Activated naive CD4-positive, alpha-beta T cell treated with anti-CD3 and anti-CD28 coated beads, Interleukin-2, amount 50 U/mL, for 72 hours (primary cell): ENCODE measurements at places on chromosomes 7 and 10. TPM values are rescaled to one million over a fixed set of nuclear protein-coding genes. Genes with fewer than 3 reads are reported as not detected.

DNA sequence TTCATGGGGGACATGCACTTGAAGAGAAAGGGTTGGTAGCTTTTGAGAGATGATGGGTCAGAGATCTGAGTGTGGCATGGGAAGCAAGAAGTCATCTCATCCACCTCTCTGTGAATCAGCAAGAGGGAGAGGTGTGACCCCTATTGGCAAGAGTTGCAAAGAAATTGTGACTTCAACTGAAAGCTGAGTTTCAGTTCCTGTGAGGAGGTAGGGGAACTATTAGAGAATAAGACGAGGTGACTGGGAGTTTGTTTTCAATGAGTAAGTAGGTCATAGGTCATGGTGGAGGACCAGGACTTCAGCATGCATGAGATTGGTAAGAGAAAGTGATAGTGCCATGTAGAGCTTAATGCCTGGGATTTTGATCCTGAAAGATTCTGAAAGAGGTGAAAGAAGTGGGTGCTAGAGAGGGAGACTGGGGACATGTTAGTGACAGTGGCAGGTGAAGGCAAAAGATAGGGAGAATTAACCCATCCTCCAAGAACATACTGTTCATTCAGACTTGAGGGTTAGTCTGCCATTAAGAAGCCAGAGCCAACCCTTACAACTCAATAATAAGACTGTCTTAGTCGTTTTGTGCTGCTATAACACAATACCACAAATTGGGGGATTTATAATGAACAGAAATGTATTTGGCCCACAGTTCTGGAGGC lies 75.5 kb upstream of the CAPZA2 start:
- DNase-seq, result peak; percentile 38

DNA sequence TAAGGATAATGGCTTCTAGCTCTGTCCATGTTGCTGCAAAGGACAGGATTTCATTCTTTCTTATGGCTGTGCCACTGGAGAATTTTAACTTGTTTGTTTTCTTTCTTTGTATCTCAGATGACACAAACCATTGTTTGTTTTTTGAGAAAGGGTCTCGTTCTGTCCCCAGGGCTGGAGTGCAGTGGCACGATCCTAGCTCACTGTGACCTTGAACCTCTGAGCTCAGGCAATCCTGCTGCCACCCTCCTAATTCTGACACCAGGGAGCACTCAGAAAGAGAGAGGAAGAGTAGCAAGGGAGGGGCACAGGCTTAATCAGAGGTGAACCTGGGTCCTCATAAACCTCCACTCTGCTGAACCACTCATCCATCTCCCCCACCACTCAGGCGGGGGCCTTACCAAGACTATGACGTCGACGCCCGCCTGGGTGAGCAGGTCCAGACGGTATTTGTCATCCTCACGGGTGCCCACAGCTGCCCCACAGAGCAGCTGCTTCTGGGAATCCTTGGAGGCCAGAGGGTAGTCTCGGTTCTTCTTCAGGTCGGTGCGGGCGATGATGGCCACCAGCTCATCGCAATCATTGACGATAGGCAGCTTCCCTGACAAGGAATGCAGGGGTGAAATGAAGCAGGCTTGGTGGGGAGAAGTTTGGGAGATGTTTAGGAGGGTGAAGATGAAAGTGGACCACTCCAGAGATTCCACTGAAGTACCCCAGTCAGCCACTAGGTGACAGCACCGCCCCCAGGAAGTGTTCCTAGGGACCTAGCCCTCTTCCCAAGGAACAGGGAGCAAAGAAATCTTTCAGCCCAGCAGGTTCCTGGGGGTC lies 11.6 kb downstream of the IMPDH1 start:
- peak; percentile 47 for DNase-seq

- DNase-seq, result no peak
Measured at GRCh38 chr7:101328159-101328558, 6.5 kb upstream of the IFT22 start.

DNA sequence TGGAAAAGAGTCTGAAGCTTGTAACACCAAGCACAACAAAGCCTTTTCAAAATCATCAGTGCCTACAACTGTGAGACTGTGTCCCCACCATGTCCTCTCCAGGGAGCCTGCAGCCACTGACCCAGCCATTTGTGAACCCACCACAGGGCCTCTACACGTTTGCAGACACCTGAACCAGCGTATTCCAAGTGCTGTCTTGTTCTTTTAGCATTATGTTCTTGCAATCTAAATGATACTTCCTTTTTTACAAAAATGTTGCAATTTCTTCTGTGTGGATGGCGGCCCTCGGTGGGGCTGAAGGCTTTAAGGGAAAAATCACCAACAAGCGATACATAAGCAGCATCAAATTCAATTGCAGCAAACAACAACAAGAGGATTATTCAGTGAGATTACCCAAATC lies 403.2 kb upstream of the MGMT start:
- DNase-seq, result no peak

DNA sequence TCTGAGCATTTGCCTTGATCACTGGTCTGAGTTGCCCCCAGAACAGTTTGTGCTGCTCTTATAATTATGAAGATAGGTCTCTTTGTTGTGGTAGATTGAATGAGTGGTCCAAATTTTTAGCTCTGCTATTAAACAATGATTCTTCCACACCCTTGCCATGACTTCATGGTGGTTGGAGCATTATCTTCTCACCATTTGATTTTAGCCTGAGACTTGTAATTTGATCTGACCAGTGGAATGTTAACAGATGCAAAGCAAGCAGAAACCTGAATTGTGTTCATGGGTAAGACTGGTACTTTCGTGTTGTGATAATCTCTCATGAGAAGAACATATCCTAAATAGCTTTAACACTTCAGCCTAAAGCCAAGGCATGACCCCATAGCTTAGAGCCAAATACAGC lies 139.1 kb downstream of the TFPI2 start:
- DNase-seq, result no peak

GRCh38 chr7:70565721-70566370 lies 566.1 kb upstream of the GALNT17 start:
- no peak for DNase-seq

TMEM60 gene
- 9.5 TPM for total RNA-seq

- DNase-seq, result no peak
Measured at GRCh38 chr7:129939881-129940280, 12.9 kb downstream of the UBE2H start.

DNA sequence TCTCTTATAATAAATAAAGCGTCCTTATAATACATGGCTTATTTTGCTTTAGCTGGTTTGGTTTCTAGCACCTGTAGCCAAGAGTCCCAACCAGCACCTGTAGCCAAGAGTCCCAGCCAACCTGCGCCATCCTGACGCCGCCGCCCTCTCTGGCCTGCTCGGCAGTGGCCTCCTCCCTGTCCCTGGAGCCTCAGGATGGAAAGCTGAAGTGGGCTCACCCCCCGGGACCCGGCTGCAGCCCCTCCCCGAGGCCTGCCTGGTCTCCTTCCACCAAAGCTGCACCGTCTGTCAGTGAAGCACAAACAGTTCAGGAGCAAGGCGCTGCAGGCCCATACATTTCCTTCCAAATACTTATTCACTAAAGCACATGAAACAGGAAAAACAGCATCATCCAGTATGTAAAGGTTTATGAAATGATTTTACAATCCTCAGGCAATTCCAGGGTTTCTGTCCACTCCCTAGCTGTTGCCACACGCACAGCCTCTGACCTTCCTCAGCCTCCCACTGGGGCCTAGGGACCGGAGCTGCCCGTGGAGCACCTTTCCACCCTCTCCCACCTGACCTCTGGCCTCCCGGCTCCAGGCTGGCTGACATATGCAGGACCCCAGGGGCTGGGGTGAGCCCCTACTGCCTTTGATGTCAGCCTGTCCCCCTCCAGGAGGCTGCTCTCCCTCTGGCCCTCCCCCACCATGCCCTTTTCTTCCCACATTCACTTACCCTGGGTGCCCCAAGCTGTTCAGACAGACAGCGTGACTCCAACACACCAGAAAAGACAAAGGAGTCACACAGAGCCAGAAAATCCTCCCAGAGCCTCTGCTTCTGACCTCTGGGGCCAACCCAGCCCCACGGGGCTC lies 149.6 kb upstream of the PPP2R2D start:
- DNase-seq, result no peak

- DNase-seq, result no peak
Measured at GRCh38 chr10:86300399-86300925, 66.1 kb downstream of the GRID1 start.

IL15RA gene
- total RNA-seq, result 6.6 TPM

- DNase-seq, result no peak
Measured at GRCh38 chr10:10130686-10131085, 887.0 kb upstream of the CELF2 start.

GRCh38 chr10:11208908-11209829 lies 191.5 kb downstream of the CELF2 start:
- DNase-seq, result peak; percentile 68

SGMS1 gene
- 11.2 TPM for total RNA-seq

GRCh38 chr10:66144016-66144415 lies 781.8 kb upstream of the LRRTM3 start:
- DNase-seq, result no peak

STEAP2 gene
- not detected for total RNA-seq

PDE1C gene
- not detected for total RNA-seq

DNA sequence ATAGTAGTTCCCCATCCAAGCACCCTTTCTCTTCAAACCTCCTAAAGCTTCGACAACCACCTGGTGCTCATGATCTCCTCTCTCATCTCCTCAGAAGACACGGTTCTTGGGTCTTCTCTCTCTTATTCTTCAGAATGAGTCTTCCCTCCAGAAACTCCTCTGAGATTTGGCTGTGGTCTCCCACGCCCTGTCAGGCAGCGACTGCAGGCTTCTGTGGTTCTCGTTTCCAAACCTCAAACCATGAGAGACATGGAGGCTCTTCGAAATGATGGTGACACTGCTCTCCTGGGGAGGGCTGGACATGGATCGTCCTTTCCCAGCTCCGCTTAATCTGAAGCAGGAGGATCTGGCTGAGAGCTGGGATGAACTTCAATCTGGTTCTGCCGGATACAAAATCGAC lies 78.6 kb upstream of the PITRM1 start:
- DNase-seq, result no peak

GRCh38 chr10:101394524-101395133 lies 40.7 kb downstream of the BTRC start:
- DNase-seq, result no peak
